Hepatocyte (in vitro differentiated cells): ENCODE measurements at places on chromosomes 3 and 15. TPM values are rescaled to one million over a fixed set of nuclear protein-coding genes. Genes with fewer than 3 reads are reported as not detected.

- H3K4me1 ChIP-seq = peaks cover 26% of the 10 kb centered on the region
- no peak overlapping the region for H3K27ac ChIP-seq
- no peak overlapping the region for H3K4me3 ChIP-seq
- peaks cover 61% of the 10 kb centered on the region for H3K27me3 ChIP-seq
These were observed 10.0 kb downstream of the GATA2 start for GRCh38 chr3:128482666-128483656.

DNA sequence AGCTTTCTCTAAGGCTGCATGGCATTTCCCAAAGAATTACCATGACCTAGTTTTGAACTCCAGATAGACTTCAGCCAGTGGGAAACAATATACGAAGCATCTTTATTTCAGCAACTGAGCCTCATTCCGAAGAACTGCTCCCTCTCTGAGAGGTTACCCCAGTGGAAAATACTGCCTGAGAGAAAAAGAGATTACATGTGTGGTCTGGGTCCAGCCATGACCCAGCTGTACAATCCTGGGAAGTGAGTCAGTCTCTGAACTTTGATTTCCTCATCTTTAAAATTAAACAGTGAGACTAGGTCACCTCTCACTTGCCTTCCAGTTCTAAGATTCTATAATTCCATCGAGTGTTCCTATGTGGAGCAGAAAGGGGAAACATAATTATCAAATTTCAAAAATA lies 42.4 kb downstream of the TNIK start:
- no peaks in the 10 kb centered on the region for H3K27me3 ChIP-seq
- H3K4me3 ChIP-seq = no peak overlapping the region
- H3K36me3 ChIP-seq = no peaks in the 10 kb centered on the region
- peaks cover 11% of the 10 kb centered on the region for H3K4me1 ChIP-seq
- peak overlapping the region; percentile 21 for H3K27ac ChIP-seq
- DNase-seq = peak; percentile 47

DNA sequence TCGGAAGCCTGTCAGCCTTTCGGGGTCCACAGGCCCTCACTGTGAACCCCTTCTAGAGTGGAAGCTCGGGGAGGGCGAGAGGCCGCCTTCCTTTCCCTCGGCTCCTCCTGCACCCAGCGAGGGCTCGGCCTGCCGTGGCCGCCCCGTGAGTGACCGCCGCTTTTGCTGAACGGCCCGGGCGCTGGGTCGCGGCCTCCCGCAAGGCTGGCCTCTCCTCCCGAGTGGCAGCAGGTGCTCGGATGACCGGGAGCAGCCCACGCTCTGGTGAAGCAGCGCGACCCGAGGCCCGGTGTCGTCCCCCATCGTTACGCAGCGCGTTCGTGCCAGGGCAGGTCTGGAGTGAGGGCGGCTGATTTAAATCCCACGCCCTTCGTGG lies 53.8 kb downstream of the LRRK1 start:
- no peaks in the 10 kb centered on the region for H3K36me3 ChIP-seq
- peak overlapping the region; percentile 38 for H3K4me3 ChIP-seq
- H3K27me3 ChIP-seq = peaks cover 54% of the 10 kb centered on the region
- DNase-seq = no peak
- peaks cover 7% of the 10 kb centered on the region for H3K4me1 ChIP-seq
- H3K27ac ChIP-seq = no peak overlapping the region

GRCh38 chr3:19489936-19490335 lies 341.6 kb downstream of the KCNH8 start:
- DNase-seq = no peak
- H3K36me3 ChIP-seq = no peaks in the 10 kb centered on the region
- H3K4me3 ChIP-seq = no peak overlapping the region
- H3K27me3 ChIP-seq = no peaks in the 10 kb centered on the region
- H3K4me1 ChIP-seq = no peaks in the 10 kb centered on the region

SGO1 gene
- 4.5 and 6.7 TPM in 2 replicates for total RNA-seq

- no peak overlapping the region for H3K4me3 ChIP-seq
- H3K4me1 ChIP-seq = peaks cover 17% of the 10 kb centered on the region
- H3K36me3 ChIP-seq = no peaks in the 10 kb centered on the region
- no peak overlapping the region for H3K27ac ChIP-seq
- H3K27me3 ChIP-seq = no peaks in the 10 kb centered on the region
These were observed 140.7 kb downstream of the VPS8 start for GRCh38 chr3:184952671-184953070.

GRCh38 chr3:52779837-52780585 lies 2.6 kb downstream of the ITIH1 start:
- peaks cover 16% of the 10 kb centered on the region for H3K4me1 ChIP-seq
- no peaks in the 10 kb centered on the region for H3K36me3 ChIP-seq
- peak; percentile 1 for DNase-seq
- H3K27me3 ChIP-seq = no peaks in the 10 kb centered on the region
- no peak overlapping the region for H3K27ac ChIP-seq
- H3K4me3 ChIP-seq = no peak overlapping the region
